ENCODE measurements at places on chromosomes 2 and 18. TPM values are rescaled to one million over a fixed set of nuclear protein-coding genes. Genes with fewer than 3 reads are reported as not detected.

- DNase-seq: no peak
These were observed 332.9 kb downstream of the CDH2 start for GRCh38 chr18:27843783-27844777.

GKN1 gene
- polyA plus RNA-seq: not detected

DNA sequence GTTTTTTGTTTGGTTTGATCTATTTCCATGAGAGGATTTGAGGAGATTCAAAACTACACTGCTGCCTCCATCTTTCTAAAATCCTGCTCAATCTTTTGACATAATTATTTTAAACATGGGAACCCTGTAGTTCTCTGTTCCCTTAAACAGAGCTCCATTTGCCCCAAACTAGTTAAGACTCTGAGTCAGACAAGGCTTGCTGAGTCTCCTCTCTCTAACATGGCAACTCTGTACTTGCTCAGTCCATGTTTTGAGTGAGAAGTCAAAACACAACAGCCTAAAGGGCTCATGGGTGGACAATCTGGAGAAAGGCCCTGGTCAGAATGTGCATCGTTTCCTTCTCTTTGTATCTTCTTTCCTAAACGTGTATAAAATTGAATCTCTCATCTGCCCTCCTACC, 7.1 kb upstream of the STAMBP start:
- DNase-seq: no peak

- no peak for DNase-seq
These were observed 51.4 kb upstream of the ACYP2 start for GRCh38 chr2:54063967-54064535.

DNA sequence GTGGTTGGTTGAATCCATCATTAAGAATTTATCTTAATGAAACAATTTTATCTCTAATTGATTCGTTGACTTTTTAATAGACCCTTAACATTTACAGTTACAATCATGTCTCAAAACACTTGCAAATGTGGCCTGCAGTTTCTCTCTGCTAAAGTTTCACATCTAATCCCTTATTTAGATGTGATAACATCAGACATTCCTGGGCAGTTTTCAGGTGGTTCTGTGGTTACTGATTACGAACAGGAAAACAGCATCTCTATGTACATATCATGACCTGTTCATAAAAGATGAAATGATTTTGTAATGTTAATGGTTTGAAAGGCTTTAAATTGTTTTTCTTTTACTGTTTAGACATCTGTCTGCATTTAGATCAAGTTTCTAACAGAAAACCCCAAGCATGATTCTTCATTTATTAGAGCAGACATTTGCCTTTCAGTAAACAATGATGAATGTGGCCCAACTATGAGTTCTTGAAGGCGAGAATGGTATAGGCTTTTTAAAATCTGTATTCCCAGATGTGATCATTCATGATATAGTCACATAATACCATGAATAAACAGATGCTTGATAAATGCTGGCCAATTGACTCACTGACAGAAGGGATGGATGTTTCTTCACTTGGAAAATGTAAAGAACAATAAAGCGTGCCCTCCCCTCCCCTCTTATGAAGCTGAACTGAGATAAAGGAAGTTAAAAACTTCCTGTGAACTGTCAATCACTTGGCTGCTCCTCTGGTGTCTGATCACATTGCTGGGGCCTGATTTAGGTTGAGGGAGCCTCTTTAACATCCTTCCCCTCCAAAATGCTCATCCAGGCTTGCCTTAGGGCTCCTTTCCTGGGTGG, 3.5 kb downstream of the CAPN14 start:
- DNase-seq: no peak

SALL3 gene
- polyA plus RNA-seq: 11.0 TPM

TANC1 gene
- polyA plus RNA-seq: 2.8 TPM

DNA sequence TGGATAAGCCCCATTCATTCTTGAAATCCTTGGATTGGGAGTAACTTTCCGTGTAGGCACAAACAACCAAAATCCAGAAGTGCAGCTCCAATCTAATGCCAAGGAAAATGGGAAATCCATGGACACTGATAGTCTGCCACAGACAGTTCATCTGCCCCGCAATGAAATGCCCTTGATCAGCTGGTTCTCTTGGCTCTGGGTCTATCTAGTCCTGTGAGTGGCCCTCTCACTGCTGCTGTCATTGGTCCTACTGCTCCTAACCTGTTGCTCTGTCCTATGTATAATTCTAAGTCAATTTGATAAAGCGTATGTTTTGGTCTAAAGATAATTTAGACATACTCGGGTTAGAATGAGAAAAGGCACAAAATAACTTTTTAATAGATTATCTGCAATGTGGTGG, 13.7 kb upstream of the TMEM182 start:
- no peak for DNase-seq

DNA sequence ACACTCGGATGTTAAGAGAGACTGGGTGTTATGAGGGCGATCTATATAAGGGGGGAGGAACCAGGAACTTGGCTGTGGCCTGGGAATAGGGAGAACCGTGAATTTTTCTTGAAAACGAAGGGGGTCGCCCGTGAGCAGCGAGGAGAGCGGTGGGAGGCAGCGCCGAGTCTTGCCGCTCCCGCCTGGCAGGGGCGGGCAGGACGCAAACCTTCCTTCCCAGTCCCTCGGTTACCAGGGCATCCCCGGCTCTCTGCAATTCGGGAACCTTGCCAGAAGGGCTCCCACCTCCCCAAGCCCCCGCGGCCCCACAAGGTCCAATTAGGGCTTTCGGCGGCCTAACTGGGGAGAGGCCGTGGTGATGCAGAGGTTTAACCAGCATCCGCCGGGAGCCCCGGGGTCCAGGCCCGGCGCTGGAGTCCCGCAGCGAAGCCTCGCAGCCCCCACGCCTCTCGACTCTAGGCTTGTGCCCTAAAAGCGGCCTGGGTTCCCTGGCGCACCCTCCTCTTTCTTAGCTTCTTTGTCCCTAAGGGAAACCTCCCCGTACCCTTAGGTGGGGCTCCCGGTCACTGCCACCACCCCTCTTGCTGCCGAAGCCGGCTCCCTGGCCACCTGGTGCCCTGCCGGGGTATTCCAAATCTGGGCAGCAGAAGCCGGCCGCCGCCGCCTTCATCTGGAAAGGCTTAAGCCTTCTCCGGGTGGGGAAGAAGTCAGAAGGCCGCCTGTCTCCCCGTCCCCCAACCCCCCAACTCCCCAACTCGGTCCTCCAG, 680 bp upstream of the FHOD3 start:
- DNase-seq: peak; percentile 80

GRCh38 chr2:197937814-197938213, 133.4 kb downstream of the PLCL1 start:
- no peak for DNase-seq

- DNase-seq: no peak
These were observed 10.9 kb downstream of the DIPK1C start for GRCh38 chr18:74446178-74446577.

DNA sequence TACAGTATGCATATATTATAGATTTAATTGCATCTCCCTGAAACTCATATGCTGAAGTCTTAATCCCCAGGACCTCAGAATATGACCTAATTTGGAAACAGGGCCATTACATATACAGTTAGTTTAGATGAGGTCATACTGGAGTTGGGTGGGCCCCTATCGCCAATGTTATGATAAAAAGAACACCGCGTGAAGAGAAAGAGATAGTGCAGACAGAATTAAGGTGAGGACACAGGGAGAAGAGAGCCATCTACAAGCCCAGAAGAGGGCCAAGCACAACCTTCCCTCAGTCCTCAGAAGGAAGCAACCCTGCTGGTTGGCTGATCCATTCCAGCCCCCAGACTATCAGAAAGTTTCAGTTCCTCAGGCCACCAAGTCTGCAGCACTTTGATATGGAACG, 311.9 kb upstream of the RAB6C start:
- DNase-seq: no peak

GRCh38 chr2:55968941-55969340, 45.4 kb upstream of the EFEMP1 start:
- DNase-seq: no peak

DNA sequence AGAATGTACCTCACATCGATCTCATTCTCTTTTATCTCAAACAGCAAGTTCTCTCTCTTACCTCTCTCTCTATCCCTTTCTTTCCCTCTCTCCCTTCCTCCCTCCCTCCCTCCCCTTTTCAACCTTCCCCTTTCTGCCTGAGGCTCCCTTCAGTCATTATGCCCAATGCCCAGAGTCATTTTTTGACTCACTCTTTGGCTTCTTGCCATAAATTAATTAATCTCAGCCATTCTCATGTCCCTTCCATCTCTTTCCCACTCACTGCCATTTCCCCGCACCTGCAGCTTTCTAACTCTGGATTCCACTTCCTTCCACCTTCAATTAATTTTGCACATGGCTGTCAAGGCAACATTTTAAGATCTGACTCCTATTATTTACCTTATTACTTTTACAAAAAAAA, 60.1 kb downstream of the EVA1A start:
- DNase-seq: no peak

All from GM23338 (cell line).